SK-N-SH (cell line): ENCODE measurements at places on chromosomes 7 and 10.
A peak's percentile ranks its signal among the peaks of the same experiment; 100 is the strongest.

- no peak for DNase-seq
These were observed 464.4 kb upstream of the POM121L12 start for GRCh38 chr7:52571026-52571425.

GRCh38 chr10:51857305-51857704, 157.9 kb upstream of the CSTF2T start:
- DNase-seq, result no peak

- DNase-seq, result no peak
These were observed 86.3 kb downstream of the TBXAS1 start for GRCh38 chr7:139915268-139915863.

DNA sequence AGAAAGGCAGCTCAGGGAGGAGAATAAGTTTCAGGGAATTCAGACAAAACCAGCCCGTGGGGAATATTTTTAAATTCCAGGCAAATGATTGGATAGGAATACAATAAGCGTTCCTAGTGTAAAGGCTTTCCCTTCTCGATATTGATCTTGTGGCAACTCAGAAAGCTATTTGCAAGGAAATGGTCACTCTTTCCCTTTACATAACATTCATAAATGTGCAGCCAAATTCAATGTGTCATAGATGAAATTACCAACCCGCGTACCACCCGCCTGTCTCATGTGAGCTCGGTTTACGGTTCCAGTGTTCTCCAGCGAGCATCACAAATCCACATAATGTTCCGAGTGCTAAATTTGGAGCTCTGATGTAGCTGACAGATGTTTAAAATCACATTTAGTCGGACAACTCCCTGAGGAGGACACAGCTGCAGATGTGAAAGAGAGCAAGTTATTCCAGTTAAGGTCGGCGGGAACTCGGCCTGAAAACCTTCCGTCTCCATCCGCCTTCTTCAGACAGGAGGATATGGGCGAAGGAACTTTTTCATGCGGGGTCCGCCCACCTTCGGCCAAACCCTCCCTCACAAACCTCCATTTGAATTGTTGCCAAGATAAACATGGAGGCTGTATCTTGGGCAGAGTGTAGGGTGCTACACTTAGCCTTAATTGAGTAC, 327.0 kb downstream of the RNLS start:
- no peak for DNase-seq

DNA sequence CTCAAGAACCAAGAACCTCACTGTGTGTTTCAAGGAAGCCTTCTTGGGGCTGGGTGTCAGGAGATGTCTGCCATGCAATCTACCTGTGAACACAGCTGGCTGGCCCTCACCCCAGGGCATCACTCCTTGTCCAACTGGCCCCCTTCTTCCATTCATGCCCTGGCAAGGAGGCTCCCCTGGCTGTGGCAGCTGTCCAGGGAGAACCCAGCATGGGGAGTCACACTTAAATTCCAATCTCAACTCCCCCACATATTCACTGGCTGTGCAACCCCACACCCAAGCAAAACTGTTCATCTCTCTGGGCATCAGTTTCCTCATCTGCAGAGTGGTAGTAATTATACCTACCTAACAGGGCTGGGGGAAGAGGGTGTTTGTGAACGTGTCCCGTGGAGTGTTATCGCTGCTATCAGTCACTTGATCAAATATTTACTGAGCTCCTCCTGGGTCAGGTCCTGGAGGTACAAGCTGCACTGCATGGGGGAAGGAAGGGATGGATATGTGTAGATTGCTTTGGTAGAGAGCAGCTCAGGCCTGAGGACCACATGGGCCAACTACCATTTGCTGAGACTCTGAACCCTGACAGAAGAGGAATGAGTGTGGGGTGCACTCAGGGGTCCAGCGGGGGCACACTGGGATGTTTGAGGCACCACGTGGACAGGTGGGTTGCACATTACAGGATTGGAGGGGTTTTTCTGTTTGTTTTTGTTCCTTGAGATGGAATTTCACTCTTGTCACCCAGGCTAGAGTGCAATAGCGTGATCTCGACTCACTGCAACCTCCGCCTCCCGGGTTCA, 2.1 kb upstream of the GPRIN2 start:
- DNase-seq, result no peak

- DNase-seq, result no peak
These were observed 526.3 kb upstream of the SEMA3D start for GRCh38 chr7:85713171-85713570.

GRCh38 chr10:63515002-63515763, 6.0 kb upstream of the REEP3 start:
- no peak for DNase-seq

GRCh38 chr7:2173189-2173827, 59.4 kb downstream of the MAD1L1 start:
- peak; percentile 32 for DNase-seq

DNA sequence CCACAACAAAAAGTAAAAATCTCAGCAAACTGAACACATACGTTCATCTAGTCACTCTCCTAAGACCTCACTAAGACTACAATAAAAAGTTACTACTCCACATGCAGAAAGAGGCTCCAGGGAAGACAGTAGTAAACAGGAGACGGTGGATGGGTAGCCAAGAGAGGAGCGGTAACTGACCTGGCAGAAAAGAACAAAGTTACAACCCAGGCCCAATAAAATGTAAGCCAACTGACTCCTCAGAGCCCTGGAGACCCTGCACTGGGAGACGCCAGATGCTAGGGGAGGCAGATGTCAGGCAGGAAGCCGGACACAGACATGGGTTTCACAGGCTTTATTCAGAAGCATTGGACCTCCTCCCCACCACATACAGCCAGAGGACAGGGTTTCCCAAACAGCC, 181.1 kb upstream of the NFE2L3 start:
- DNase-seq, result no peak

- DNase-seq, result no peak
These were observed 83.9 kb upstream of the SDK1 start for GRCh38 chr7:3217166-3217565.

DNA sequence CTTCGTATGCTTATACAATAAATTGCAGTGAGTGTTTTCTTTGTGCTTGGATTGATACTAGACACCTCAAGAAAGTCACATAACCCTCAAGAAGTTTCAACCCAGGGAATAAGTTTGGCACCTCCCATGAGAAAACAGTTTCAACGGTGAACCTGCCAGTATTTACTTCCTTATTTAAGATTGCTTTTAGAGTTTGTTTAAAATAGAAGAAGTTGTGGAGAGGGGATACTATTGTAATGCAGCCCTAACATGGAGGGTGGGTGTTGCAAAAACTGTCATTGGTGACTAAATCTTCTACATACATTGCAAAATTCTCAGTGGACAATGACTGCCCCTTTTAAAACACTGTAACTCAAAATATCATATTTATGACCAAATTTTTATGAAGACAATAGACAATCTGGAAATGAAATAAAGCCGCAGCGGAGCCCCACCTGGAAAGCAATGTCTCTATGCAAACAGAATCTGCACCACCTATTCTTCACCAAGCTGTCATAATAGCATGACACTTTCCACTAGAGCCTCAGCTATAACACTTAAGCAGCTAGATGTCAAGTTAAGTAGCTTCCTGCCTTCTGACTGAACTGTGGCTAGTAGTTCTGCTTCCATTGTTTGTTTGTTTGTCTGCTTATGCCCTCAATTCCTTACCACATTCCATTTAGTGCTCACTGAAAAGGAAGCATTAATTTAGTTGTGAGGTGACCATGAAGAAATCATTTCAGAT, 98.2 kb downstream of the MDFIC start:
- DNase-seq, result no peak

GRCh38 chr7:128205068-128205467, 36.0 kb upstream of the LEP start:
- no peak for DNase-seq

GRCh38 chr10:98267069-98267893, 713 bp downstream of the LOXL4 start:
- DNase-seq, result peak; percentile 49

DNA sequence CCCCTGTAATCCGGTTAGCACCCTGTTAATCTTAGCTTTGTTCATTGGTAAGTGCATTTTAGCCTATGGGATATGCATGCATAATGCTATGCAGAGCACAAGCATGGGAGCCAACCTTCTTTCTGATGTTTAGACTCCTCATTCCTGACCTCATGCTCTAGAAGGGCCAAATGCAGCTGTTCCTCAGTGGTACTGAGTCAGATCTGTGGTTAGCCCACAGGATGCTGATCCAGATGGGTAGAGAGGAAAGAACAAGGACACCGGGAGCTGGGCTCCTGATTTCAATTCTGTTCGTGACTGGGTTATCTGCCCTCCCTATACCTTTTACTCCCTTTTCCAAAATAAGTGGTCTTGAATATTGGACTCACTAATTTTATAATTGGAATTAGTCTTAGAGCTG, 31.7 kb upstream of the C10orf90 start:
- DNase-seq, result no peak

GRCh38 chr7:583410-584121, 63.9 kb upstream of the PDGFA start:
- no peak for DNase-seq

DNA sequence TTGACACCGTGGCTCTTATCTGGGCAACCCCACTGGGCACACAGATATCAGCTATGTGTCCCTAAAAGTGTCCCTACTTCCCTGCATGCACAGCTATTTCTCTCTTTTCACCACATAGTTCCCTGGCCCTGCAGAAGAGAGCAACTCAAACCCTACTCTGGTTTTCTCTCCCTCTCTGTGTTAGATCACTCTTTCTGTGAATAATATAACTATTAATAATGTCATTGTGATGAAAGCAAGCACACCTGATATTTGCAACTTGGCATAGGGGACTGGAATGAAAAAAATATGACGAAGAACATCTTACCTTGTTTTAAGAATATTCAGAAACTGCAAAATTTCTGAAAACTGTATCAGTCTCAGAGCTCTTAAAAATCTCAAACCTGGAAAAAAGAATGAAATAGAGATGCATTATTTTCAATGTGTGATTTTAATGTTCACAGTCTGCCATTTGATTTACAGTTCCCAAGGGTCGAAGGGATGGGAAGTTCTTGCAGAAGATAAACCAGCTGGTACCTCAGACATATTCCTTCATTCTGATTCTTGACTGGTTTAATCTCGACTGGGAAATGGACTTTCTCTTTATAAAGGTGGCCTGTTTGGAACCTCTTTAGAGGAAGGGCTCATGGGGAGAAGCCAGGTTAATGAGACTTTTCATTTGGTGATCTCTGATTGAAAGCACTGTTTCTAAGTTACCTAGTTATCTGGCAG, 516.8 kb downstream of the KCNMA1 start:
- no peak for DNase-seq

- peak; percentile 90 for DNase-seq
These were observed 13.9 kb upstream of the DNAAF5 start for GRCh38 chr7:712381-713138.

- peak; percentile 53 for DNase-seq
These were observed 33.2 kb downstream of the NRF1 start for GRCh38 chr7:129644634-129645230.

GRCh38 chr7:127815631-127816145, 163.7 kb downstream of the SND1 start:
- no peak for DNase-seq

DNA sequence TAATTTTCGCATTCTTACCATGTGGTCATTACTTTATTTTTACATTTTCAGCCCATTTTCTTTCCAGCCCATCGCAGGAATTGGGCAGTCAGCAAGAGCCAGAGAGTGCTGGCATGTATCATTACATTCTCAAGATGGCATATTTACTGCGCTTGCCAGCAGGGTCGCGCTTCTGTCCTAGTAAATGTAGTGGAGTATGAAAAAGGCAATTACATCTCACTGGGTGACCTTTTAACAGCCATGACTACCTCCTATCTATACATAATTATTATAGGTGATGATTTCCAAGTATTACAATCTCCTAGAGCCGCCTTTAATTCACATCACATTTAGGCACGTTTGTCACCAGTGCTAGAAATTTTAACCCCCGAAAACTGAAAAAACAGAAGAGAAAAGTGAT, 433.7 kb upstream of the MGMT start:
- DNase-seq, result no peak

DNA sequence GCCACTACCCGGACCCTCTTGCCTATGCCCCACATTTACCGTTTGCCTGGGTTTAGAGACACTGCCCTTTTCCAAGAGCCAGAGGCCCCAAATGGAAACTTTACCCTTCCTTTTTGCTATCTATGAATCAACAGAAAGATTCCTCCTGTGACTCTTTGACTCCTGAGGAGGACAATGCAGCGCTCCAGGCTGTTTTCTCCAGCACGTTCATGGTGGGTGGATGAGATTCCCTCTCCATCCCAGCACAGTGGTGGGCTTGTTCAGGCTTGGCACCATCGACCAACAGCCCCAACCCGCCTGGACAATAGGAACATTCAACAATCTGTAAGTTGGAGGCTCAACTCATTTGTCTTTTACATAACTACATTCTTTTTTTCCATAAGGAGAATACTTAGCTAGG, 55.9 kb downstream of the DLD start:
- no peak for DNase-seq

DNA sequence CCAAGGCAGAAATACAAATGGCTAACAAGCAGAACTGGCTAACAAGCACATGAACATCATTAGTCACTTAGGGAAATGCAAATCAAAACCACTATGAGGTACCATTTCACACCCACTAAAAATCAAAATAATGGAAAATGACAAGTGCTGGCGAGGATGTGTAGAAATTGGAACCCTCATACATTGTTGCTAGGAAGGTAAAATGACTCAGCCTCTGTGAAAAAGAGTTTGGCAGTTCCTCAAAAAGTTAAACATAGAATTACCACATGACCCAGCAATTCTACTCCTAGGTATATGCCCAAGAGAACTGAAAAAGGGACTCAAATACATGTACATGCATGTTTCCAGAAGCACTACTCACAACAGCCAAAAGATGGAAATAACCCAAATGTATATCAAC, 52.8 kb upstream of the ANAPC16 start:
- DNase-seq, result no peak

GRCh38 chr10:132703419-132704007, 82.4 kb downstream of the NKX6-2 start:
- no peak for DNase-seq

DNA sequence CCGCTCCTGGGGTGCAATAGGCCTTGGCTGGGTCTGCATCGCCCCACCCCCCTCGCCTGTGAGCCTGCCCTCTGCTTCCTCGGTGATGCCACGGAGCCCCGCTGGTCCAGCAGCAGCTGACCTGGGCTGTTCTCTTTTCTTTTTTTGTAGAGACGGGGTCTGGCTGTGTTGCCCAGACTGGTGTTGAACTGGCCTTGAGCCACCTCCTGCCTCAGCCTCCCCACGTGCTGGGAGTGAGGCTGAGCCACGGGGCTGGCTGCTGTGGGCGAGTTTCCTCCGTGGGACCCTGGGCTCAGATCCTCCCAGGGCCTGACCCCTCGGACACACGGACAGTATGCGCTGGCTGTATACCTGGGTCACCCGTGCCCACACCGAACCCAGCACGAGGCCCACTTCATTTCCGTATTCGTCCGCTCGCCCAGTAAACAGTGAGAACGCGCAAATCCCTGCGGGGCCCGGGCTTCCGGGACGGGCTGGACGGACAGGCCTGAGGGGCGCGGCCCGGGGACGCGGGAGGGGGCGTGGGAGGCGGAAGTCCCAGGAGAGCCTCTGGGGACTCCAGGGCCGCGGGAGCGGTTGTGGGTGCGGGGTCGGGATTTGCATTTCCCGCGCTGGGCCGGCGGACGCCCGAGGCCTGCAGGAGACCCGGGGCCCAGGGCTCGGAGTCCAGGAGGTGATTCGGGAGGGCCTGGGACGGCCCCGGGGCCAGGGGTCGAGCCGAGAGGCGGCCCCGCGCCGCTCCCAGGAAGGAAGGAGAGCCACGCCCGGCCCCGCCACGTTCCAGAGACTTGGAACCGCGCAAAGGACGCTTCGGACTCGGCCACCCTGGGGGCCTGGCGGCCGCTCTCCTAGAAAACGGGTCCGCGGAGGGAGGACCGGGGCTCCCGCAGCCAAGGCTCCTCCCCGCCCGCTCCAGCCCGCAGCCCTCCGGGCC, 57.7 kb upstream of the DNAJB6 start:
- DNase-seq, result peak; percentile 46
